ENCODE measurements at places on chromosomes 1 and 21. TPM values are rescaled to one million over a fixed set of nuclear protein-coding genes. Genes with fewer than 3 reads are reported as not detected.

DNA sequence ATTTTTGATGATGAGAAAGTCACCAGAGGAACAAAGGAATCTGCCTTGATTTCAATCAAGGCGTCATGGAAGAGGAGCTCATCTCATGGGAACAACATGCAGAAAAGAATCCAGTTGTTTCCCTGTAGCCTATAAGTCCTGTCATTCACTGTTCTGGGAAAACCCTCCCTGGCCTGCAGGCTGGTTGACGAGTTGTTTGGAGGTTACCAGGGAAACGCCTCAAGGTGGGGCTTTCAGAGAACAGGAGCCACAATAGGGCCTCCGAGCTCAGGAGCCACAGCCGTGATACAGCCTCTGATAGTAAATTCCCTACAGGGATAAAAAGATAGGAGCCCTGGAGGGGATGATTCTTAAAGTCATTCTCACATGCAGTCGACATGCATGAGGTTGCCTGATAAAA lies 135.2 kb downstream of the PSMG1 start:
- DNase-seq, result peak; percentile 59

The BSND gene
- total RNA-seq, result not detected

- DNase-seq, result peak; percentile 35
These were observed 78.1 kb upstream of the ZNF644 start for GRCh38 chr1:91099746-91100621.

The ROR1 gene
- 38.3 TPM for total RNA-seq

- DNase-seq, result no peak
These were observed 775 bp downstream of the TMEM125 start for GRCh38 chr1:43270421-43271095.

DNA sequence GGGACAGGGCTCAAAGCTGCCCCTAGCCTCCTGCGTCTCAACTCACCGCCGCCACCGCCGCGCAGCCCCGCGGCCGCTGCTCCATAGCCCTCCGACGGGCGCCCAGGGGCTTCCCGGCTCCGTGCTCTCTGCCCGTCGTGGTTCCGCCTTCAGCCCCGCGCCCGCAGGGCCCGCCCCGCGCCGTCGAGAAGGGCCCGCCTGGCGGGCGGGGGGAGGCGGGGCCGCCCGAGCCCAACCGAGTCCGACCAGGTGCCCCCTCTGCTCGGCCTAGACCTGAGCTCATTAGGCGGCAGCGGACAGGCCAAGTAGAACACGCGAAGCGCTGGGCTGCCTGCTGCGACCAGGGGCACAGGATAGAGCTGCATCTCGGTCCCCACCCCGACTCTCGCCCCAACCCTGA lies at the start of gene TNFRSF25:
Gene TNFRSF25, minus strand, starts transcription at position 151 of the 400 bp plus-strand sequence. Its CDS starts 66 bp downstream, at position 85.
- no peak for DNase-seq

DNA sequence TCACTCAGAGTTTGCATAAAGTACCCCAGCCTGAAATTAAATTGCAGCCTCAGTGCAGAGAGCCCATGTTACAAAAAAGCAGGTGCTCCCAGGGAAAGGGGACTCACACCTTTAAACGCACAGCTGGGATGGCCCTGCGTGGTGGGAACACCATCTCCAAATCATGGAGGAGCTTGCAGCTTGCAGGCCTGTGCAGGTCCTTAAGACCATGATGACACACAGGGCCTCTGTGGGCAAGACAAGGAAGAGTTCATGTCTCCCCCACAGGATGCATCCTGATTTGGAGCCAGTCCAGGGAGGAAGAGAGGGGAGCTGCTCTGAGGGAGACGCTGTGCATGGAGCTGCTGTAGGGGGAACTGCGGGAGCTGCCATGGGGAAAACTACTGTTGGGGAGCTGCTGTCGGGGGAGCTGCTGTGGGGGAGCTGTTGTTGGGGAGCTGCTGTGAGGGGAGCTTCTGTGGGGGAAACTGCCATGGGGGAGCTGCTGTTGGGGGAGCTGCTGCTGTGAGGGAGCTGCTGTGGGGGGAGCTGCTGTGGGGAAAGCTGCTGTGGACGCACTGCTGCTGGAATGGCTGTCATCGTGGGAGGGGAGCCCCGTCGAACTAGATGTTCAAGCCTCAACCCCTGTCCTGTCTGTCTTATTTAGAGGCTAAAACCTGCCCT lies 113.9 kb downstream of the MATN1 start:
- no peak for DNase-seq

DNA sequence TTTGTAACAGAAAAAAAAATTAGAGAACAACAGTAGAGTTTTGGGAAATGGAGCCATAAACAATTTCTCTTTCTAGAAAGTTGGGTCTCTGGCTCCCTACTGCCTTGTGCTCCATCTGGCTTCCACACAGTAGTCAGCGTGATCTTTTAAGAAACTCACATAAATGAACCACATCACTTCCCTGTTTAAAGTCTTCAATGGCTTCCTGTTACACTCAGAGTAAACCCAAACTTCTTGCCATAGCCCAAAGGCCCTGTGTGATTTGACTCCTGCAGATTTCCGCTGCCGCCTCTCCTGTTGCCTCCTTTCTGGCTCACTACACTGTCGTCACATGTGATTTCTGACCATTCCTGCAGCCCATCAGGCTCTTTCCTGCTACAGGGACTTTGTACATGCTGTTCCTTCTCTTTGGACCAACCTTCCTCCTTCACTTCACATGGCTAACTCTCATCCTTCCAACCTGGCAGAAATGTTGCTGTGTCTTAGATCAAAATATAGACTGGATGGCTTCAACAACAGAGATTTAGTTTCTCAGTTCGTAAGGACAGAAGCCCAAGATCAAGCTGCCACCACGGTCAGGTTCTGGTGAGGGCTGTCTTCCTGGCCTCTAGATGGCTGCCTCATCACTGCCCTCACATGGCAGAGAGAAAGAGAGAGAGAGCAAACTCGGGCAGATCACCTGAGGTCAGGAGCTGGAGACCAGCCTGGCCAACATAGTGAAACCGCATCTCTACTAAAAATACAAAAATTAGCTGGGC lies 34.0 kb downstream of the OPRD1 start:
- no peak for DNase-seq

- DNase-seq, result no peak
These were observed 168.2 kb downstream of the CLIC6 start for GRCh38 chr21:34836933-34837505.

- DNase-seq, result no peak
These were observed 173.5 kb downstream of the ST6GALNAC5 start for GRCh38 chr1:77040826-77041225.

DNA sequence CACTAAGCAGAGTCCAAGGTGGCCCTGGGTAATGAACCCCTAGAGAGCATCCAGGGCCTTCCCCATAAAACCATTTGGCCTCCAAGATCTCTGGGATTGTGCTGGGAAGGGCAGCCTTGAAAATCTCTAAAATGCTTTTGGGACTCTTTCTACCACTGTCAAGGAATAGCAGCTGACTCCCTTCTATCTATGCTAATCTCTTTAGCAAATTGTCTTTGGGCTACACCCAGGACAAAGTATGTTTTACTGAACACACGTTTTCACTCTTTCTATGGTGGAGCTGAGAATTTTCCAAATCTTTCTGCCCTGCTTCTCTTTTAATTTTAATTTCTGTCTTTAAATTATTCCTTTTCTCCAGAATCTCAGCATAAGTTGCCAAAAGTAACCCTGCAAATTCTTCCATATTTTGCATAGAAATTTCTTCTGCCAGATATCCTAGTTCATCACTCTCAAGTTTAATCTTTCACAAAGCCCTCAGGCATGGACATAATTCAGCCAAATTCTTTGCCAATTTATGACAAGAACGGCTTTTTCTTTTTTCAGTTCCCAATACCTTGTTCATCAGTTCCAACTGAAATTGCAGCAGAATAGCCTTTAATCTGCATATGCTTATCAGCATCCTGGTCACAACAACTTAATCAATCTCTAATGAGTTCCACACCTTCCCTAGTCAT lies 687.0 kb upstream of the ADGRL4 start:
- no peak for DNase-seq

DNA sequence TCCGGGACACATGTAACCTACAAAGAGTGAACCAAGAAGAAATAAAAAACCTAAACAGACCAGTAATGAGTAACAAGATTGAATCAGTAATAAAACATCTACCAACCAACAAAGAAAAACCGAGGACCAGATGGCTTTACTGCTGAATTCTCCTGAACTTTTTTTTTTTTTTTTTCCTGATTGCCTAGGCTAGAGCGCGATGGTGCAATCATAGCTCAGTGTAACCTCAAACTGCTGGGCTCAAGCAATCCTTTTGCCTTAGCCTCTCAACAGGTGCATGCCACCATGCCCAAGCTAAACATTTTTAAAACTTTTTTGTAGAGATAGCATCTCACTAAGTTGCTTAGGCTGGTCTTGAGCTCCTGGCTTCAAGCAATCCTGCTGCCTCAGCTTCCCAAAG lies 11.2 kb upstream of the FGGY start:
- DNase-seq, result no peak

The DISC1 gene
- 9.1 TPM for total RNA-seq

DNA sequence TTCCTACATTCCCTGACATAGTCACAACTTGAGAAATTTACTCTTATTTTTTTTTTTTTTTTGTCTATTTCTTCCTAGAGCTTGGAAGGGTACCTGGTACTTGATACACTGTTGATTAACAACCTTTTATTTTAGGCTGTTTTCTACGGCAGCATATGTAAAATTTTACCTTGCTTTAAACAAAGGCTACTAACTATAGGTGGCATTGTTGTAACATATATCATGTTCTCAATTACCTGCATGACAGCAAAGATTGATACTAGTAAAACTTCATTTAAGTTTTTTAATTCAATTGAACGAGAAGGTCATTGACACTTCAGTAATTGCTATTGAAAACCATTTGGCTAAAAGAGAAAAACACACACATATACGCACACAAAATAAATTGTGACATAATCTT lies 238.3 kb upstream of the ESRRG start:
- DNase-seq, result no peak

GRCh38 chr1:210144736-210145135 lies 87.9 kb upstream of the SERTAD4 start:
- no peak for DNase-seq

GRCh38 chr1:78155121-78155520 lies 109.4 kb downstream of the GIPC2 start:
- DNase-seq, result no peak

DNA sequence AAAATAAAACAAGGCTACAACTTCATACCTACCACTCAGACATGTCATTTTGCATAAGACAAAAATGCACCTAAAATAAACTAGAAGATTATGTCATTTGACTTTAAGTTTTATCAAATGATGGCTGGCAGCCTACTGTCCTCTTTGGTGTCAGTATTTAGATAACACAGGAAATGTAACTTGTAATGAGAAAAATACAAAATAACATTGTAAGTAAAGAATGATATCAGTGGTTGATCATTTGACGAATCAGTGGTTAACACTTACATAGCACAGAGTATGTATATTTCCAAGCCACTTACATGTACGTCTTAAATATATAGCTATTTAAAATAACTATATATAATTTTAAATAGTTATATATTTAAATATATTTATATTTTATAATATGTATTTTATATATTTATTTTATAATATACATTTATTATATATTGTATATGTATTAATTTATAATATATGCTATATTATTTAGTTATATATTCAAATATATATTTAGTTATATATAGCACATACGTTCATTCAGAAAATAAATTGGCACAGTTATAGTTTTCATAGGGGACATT lies 44.1 kb downstream of the ZNF678 start:
- DNase-seq, result no peak

GRCh38 chr1:157487096-157487495 lies 65.2 kb downstream of the FCRL5 start:
- DNase-seq, result no peak

The NGF gene
- total RNA-seq, result 12.9 TPM

The CLCN6 gene
- 22.4 TPM for total RNA-seq

GRCh38 chr1:166903232-166903631 lies 27.2 kb upstream of the TADA1 start:
- no peak for DNase-seq

- DNase-seq, result no peak
These were observed 30.3 kb downstream of the PARK7 start for GRCh38 chr1:7991504-7992440.

GRCh38 chr1:203328714-203329122 lies 22.2 kb downstream of the FMOD start:
- DNase-seq, result peak; percentile 57

The RHBG gene
- total RNA-seq, result not detected

- DNase-seq, result peak; percentile 26
These were observed 49.0 kb downstream of the BRINP2 start for GRCh38 chr1:177219554-177220458.

DNA sequence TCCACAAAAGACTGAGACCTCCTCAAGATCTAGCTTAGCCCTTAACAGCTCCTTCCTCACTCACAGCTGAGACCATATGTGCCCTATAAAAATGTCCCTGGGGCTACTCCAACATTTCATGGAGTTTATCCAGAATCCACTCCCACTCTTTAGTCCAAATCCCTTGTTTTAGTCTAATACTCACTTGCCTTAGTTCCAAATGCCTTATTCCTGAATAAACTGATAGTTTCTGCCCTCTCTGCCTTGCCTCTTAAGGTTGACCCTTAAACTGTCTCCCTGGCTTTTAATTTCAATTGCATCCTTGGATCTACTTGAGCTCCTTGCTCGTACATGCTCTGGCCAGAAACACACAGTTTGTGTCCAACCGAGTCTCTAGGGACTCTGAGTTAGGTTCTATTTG lies 47.3 kb upstream of the LYPLAL1 start:
- peak; percentile 18 for DNase-seq

The CSF3R gene
- 0.22 TPM for total RNA-seq

The LRRC39 gene
- 0.22 TPM for total RNA-seq

The TSSK3 gene
- total RNA-seq, result 0.87 TPM

The FAM229A gene
- 3.5 TPM for total RNA-seq

DNA sequence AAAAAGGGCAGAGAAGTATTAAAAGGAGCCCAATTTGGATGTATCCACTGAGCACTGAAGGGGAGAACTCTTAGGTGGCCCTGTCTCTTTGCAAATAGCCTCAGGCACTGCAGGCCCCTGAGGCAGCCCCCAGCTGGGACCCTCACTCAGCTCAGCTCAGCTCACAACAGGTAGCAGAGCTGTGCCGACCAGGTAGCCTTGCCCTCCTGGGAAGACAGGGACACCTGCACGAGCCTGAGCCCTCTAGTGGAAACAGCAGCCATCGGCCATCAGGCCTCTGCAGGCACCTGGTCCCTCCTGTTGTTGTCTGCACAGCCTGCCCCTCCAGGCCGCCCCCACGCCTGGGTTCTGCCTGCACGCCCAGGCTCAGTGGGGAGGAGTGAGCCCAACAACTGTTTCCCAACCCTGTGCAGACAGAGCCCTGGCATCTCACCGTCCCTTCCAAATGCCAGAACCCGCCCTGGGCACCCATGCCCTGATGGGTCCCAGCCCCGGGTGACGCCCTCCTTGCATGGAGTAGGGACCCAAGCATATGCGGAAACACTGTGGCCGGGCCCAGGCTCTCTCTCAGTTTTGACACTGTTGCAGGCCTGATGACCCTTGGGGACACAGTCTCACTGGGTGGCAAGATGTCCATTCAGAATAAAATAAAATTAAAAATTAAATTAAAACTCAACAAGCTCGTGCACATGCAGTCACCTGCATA lies 60.0 kb upstream of the AJAP1 start:
- DNase-seq, result no peak

The USF1 gene
- 70.1 TPM for total RNA-seq

GRCh38 chr1:208646431-208646830 lies 402.2 kb upstream of the PLXNA2 start:
- DNase-seq, result no peak

GRCh38 chr1:156104065-156104810 lies 10.3 kb upstream of the LMNA start:
- DNase-seq, result peak; percentile 72

GRCh38 chr1:7785108-7785507 lies 1.0 kb downstream of the PER3 start:
- DNase-seq, result no peak

Data from astrocyte (in vitro differentiated cells and primary cell).